Epithelial cell of esophagus (primary cell): ENCODE measurements at places on chromosomes 7 and 10.

DNA sequence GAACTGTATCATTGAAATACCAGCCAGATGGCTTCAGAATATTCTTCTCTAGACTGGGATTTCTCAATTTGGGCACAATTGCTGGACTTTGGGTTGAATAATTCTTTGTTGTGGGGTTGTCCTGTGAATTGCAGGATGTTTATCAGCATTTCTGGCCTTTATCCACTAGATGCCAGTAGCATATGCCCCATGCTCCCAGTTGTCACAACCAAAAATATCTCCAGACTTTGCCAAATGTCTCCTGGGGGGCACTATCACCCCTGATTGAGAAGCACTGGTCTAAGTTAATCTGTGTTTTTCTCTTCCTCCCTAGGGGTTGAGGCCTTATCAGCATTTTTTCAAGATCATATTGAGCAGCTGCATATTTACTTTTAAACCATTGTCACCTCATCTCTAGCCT is 204.9 kb upstream of the SP8 start:
- DNase-seq = peak; percentile 24

GRCh38 chr7:71251706-71252105 is 119.8 kb downstream of the GALNT17 start:
- no peak for DNase-seq

DNA sequence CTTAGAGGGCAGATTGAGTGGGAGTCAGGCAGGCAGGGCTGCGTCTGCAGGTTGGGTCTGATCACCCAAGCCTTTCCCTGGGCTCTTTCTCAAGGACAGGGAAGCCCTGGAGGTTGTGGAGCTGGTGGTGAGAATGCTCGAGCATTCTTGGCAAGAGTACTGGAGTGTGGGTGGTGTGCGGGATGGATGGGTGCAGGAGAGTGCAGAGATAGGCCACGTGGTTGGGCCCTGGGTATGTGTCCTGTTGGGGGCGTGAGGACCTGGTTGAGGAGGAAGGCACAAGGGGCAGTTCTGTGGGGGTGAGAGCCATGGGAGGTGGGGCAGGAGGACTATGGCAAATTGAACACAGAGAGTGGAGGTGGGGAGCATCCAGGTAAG is 135.9 kb downstream of the PTPN20 start:
- no peak for DNase-seq

- DNase-seq = no peak
These were observed 31.4 kb downstream of the LRRC17 start for GRCh38 chr7:102944241-102944640.

- peak; percentile 93 for DNase-seq
These were observed 121.2 kb downstream of the MTERF1 start for GRCh38 chr7:91759205-91759863.
